ENCODE measurements at places on chromosomes 3 and 15. TPM values are rescaled to one million over a fixed set of nuclear protein-coding genes. Genes with fewer than 3 reads are reported as not detected.

DNA sequence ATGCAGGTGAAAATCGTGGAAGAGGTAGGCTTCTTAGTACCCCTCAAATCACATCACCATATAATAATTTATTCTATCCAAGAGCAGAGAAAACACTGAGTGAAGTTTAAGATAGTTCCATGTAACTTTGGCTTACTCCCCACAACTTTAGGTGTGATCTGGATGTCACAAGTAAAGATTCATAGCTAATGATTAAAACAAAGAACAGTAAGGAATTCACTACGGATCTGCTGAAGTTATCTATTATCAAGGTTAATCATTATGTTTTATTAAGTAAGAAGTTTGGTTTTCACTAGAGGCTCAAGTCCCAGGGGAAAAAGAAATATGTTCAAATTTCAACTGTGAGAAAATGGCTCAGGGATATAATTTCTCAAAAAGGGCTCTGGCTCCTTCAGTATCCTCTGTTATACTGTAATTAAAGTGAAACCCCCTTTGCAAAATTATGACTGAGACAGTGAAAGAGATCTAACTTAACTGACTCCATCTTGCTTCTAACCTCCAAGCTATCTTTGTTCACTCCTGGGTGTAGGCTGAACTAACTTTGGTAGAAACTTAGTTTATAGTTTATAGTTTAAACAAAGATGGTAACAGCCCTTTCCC lies 17.1 kb downstream of the CD80 start:
- DNase-seq = no peak

The HTD2 gene
- 8.9 TPM for total RNA-seq

GRCh38 chr3:191051037-191051436 lies 148.0 kb upstream of the OSTN start:
- DNase-seq = peak; percentile 65

DNA sequence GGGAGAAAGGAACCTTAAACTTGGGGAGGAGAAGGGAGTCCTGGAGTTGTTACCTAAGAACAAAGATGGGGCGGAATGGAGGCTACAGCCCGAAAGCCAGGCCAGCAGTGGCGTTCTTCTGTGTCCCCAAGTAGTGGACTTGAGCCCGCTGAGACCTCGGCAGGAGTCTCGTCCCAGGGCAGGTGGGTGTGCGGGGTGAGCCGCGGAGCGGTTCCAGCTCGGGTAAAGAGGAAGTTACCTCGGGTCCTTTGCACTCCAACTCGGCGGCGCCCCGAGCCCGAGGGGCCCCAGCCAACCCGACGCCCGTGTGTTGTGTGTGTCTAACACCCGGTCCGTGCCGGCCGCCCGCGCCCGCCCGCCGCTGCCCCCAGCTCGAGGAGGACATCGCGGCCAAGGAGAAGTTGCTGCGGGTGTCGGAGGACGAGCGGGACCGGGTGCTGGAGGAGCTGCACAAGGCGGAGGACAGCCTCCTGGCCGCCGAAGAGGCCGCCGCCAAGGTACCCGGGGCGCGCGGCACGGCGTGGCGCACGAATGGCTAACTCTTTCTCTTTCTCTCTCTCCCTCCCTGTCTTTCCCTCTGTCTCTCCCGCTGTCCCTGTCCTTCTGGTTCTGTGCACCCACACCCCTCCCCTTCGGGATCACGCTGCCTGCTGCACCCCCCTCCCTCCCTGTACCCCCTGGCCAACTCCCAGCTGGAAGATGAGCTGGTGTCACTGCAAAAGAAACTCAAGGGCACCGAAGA lies 959 bp downstream of the TPM1 start:
- no peak for DNase-seq

The ELL3 gene
- 10.1 TPM for total RNA-seq

- peak; percentile 37 for DNase-seq
Measured at GRCh38 chr15:40702077-40702476, 7.1 kb downstream of the RAD51 start.

DNA sequence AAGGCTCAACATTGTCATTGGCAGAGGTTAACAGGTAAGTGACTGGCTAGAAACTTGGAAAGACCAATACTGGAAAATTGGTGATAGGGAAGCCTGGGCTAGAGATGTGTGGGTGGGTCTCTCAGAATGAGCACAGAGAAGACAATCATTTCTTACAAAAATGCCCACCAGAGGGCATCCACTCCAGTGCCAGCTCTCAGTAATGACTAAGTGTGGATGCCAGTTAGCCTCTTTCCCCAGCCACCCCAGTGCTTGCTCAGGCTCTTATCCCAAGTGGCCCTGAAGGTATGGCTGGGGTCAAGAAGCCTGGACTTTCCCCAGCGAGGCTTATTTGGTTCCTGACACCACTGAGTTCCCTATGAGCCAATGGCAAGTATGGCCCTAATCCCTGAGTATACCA lies 115.9 kb upstream of the ST8SIA2 start:
- DNase-seq = peak; percentile 13

DNA sequence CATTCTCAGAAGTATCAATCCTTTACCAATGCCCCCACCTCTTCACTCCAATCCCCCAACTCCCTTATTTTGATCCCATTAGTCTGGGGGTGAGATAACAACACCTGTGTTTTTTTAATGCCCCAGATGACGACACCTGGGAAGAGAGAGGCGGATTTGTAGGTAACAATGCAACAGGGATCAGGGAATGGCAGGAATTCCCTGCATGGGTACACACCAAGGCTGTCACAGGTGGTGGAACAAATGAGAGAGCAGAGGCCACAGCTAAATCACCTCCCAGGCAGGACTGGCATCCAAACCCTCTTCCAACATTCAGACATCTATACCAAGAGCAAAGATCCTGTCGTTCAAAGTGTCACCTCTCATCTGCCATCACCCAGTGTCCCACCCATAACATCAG lies 319.2 kb upstream of the TRIM42 start:
- no peak for DNase-seq

GRCh38 chr3:149833241-149833640 lies 20.2 kb downstream of the RNF13 start:
- no peak for DNase-seq

The CGGBP1 gene
- total RNA-seq = 56.5 TPM

DNA sequence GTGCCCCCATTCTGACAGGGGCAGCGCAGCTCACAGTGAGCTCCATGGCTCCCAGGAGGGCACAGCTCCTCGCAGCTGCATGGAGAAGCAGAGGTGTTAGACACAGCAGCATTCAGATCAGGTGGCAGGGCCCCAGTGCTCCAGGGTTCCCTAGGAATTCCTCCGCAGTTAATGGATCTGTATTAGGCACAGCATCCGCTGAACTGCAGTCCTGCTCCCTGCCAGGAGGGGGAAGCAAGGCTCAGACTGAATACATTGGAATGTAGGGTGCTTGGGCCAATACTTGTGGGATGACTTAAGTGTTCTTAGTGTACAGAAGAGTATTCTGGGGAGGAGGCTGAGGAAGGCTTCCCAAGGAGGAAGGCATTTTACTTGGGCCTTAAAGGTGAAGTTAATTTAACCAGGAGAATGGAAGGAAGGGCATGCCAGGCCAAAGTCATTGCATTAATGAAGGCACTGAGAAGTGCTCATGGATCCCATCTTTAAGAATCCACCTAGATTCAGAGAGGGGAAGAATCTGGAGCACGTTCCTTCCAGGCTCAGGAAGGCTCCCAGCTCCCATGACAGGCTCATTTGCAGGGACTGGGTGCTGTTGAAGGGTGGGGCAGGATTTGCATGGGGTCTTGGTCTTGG lies 111.6 kb downstream of the RAB11A start:
- peak; percentile 79 for DNase-seq

DNA sequence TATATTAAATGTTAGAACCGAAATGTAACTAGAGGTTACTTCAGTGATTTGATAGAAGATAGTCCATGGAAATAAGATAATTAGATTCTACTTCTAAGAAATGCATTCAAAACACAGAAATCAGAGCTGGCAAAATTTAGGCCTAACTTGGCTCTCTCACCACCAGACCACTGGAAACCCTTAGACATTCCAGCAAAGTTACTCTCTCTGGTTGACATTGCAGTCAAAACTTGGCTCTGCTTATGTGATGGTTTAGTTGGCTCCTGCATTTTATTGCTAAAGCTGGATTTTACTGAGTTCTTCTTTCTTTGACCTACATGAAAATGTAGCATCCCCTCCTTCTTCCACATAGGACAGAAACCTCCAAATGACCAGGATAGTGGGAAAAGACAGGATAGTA lies 35.4 kb upstream of the CBLB start:
- DNase-seq = peak; percentile 24

The SAMD7 gene
- not detected for total RNA-seq

All from fibroblast of lung (primary cell).